ENCODE measurements at places on chromosomes 6 and 20. TPM values are rescaled to one million over a fixed set of nuclear protein-coding genes. Genes with fewer than 3 reads are reported as not detected.

The PCSK2 gene
- total RNA-seq: 2.6 TPM

The GPX5 gene
- total RNA-seq: not detected

The PPIL6 gene
- total RNA-seq: 9.1 TPM

The PTK6 gene
- not detected for total RNA-seq

The HFE gene
- 6.4 TPM for total RNA-seq

DNA sequence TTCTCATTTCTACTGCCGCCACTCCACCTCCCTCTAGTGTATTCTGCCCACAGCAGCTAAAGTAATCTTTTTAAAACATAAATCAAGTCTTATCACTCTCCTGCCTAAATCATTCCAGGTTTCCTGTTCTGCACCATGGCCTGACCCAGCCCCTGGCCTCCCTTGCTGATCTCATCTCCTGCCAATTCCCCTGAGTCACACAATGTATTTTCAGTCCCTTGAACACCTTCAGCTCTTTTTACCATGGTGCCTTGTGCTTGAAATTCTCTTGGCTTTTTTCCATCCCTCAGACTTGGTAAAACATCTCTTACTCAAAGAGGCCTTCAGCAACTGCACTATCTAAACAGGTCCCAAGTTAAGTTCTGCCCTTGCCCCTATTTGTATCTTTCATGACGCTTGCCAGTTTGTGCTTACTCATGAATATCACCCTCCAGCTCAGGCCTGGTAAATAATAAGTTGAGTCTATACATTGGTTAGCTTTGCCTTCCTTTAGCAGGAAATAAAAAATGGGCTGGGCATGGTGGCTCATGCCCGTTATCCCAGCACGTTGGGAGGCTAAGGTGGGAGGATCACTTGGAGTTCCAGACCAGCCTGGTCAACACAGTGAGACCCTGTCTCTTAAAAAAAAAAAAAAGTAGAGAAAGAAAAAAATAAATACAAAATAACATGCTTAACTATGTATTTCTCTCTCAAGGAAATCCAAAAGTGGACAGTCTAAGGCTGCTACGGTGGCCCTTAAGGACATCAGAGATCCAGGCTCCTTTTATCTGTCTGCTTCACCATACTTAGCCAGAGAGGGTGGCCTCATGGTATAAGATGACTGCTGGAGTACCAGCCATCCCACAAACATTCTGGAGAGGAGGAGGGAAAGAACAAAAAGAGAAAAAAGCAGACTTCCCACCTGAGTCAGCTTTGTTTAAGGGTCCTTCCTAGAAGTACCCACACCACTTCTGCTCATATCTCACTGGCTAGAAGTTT, 62.2 kb downstream of the ARFGEF2 start:
- no peak for DNase-seq

DNA sequence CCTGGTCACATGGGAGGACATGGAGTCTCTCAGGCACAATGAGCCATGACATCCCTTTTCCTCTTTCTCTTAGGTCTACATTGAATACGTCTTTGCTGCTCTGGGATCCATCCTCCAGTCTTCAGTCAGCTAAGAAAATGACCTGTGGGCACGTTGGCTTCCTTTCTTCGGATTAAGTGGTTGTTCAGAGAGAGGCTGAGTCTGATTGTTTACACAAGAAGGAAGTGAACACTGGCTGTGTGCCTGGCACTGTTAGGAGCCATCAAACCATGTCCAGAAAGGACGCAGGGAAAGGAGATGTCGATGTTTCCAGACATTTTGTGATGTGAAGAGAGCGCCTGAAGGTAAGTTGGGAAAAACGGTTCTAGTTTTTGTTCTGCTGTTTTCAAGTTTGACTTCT, 309.9 kb upstream of the CDYL start:
- DNase-seq: no peak

- no peak for DNase-seq
Observed at GRCh38 chr20:49505518-49505917, 23.1 kb upstream of the KCNB1 start.

DNA sequence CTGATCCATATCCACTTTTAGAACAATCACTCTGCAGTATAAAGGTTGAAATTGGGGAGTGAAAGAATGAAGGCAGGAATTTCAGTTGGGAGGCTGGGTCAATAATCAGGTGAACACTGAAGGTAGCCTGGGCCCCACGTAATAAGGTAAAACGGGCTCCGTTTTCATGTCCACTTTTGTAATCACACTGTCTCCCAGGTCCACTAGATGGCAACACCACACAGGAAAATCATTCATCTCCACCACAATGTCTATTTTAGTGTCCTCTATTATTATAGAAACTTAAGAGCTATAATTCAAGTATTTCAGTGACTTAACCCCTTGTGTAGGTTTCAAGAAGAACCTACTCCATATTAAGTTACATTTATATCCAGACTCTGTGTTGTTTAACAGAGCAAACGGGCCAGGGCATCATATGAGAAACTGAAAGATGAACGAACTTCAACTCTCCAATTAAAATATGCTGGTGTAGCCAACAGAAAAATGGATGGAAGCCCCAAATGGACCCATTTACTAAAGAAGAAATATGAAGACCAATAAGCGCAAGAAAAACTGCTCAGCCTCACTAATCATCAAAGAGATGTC, 45.9 kb upstream of the MC3R start:
- no peak for DNase-seq

- no peak for DNase-seq
Observed at GRCh38 chr6:24004659-24005058, 121.4 kb upstream of the NRSN1 start.

GRCh38 chr6:43724354-43724753, 36.8 kb upstream of the MRPS18A start:
- no peak for DNase-seq

DNA sequence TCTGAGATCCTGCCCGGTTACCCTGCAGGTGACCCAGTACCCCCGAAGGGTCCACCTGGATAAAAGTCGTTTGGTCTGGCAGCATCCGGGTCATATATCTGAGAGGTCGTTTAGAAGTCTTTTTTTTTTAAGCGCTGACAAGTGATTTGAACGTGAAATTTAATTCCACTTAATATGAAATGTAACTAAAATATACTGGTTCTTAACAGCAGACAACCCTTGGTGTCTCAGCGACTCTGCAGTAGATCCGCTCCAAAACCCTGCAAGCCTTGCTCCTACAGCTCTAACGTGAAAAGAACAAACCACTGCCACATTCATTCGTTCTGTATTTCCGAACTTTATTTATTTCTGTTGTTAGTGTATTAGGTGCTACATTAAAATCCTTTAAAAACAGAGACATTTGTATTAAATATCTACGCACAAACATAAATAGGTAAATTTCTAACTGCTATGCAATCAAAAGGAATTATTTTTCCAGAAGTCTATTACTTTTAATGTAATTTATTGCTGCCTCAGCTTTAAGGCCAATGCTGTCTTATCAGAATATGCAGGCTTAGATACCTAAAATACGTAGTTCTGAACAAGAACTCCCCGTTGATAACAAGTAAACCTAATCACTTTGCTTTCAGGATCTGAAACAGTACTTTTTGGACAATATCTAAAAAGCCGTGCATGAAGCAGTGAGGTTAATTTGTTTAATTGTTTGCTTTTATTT, 33.5 kb upstream of the TCF21 start:
- no peak for DNase-seq

Measured in right atrium auricular region (tissue), 2 donors.